ENCODE measurements at places on chromosomes 2 and 18.
A peak's percentile ranks its signal among the peaks of the same experiment; 100 is the strongest.

DNA sequence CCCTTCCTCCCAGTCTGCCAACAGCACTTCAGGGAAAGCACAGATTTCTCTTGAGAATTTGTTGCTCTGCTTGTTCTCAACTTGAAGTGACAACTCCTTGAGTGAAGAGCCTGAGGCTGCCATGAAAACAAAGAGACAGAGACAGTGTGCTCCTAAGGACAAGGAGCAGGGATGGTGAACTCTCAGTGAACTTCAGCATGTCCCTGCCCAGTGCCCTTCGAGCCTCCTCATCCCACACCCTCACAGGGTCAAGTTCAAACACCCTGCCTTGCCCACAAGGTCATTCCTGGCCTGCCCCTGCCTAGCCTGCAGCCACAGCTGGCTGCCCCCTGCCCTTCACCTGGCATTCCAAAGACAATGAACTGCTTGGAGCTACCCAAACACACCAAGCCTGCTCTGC lies 343.5 kb upstream of the KLHL29 start:
- H3K27ac ChIP-seq, result no peak overlapping the region
- H3K4me3 ChIP-seq, result no peak overlapping the region
- no peaks in the 10 kb centered on the region for H3K27me3 ChIP-seq
- no peaks in the 10 kb centered on the region for H3K4me1 ChIP-seq
- H3K36me3 ChIP-seq, result no peaks in the 10 kb centered on the region
- no peak for DNase-seq

DNA sequence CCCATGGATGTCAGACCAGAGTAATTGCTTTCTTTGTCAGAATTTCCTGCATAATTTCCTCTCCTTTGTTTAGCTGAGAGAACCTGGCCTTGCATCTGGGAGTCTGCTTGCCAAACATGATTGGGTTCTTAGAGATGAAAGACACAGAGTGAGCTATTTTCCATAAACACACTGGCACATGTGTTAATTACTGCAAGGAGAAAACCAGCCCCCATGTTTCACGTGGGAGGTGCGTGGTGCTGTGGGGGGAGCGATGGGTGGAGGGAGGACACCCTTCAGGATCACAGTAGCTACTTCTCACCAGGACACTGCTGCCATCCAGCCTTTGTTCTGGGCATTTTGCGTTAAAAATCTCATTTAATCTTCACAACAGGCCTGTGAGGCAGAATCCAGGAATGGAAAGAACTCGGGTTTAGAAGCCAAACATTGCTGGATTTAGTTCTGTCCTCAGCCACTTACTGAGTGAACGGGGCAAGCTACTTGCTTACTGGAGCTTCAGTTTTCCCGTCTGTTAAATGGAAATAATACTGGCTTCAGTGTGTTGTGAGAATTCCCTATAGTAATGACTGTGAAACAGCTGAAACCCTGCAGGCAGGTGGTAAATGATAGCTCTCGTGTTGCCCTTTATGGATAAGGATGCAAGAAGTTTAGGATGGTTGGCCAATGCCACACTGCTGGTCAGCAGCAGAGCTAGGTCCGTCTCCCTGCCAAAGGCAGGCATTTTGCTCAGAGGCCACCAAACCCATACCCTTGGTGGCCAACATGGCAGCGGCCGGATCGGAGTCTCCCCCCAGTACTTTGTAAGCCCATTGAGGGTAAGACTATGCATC lies 100.1 kb upstream of the ASAP2 start:
- no peaks in the 10 kb centered on the region for H3K36me3 ChIP-seq
- no peak for DNase-seq
- no peak overlapping the region for H3K4me3 ChIP-seq
- H3K27me3 ChIP-seq, result no peaks in the 10 kb centered on the region

DNA sequence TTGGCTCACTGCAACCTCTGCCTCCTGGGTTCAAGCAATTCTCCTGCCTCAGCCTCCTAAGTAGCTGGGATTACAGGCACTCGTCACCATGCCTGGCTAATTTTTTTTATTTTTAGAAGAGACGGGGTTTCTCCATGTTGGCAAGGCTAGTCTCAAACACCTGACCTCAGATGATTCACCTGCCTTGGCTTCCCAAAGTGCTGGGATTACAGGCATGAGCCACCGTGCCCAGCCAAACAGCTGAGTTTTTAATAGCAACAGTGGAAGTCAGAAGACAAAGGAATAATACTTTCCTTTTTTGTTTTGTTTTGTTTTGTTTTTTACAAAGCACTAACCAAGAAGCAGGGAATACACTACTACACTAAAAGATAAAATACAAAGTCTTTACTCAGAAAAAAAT lies 16.9 kb downstream of the GPR75 start:
- no peaks in the 10 kb centered on the region for H3K4me1 ChIP-seq
- H3K27ac ChIP-seq, result no peak overlapping the region

- H3K27me3 ChIP-seq, result no peaks in the 10 kb centered on the region
- peaks cover 2% of the 10 kb centered on the region for H3K4me1 ChIP-seq
- no peak overlapping the region for H3K4me3 ChIP-seq
- no peak overlapping the region for H3K27ac ChIP-seq
- no peaks in the 10 kb centered on the region for H3K36me3 ChIP-seq
- DNase-seq, result no peak
Measured at GRCh38 chr2:220998156-220998555, 573.9 kb downstream of the EPHA4 start.

GRCh38 chr2:42055573-42056514 lies 8.0 kb downstream of the PKDCC start:
- no peaks in the 10 kb centered on the region for H3K27me3 ChIP-seq
- H3K27ac ChIP-seq, result no peak overlapping the region
- DNase-seq, result no peak
- H3K4me1 ChIP-seq, result peaks cover 27% of the 10 kb centered on the region

GRCh38 chr2:84906900-84907714 lies 1.7 kb downstream of the TMSB10 start:
- peak; percentile 84 for DNase-seq
- H3K4me1 ChIP-seq, result peaks cover 10% of the 10 kb centered on the region

- no peaks in the 10 kb centered on the region for H3K27me3 ChIP-seq
- no peak for DNase-seq
- no peak overlapping the region for H3K4me3 ChIP-seq
- no peak overlapping the region for H3K27ac ChIP-seq
Measured at GRCh38 chr2:202373490-202373889, 2.6 kb upstream of the BMPR2 start.

GRCh38 chr18:79607361-79607952 lies 72.1 kb upstream of the CTDP1 start:
- H3K27me3 ChIP-seq, result no peaks in the 10 kb centered on the region
- no peak overlapping the region for H3K4me3 ChIP-seq
- no peak for DNase-seq
- H3K4me1 ChIP-seq, result no peaks in the 10 kb centered on the region

DNA sequence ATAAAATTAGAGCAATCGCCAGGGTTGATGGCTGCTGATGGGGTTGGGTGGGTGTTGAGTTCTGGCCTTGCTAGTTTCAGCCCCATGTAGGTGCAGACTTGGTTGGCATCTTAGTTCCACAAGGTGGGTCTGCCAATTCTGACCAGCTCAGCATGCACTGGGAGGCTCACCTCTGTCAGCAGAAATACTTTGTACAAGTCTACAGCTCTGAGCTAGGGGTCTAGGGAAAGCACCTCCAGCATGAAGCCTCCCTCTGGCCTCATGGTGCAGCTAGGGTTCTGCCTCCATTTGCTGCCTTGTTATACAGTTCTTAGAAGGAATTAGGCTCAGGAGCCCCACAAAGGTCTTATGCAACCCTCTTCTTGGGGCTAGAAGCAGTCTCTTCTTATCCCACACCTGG lies 278.9 kb upstream of the HDAC4 start:
- H3K4me3 ChIP-seq, result no peak overlapping the region
- no peaks in the 10 kb centered on the region for H3K27me3 ChIP-seq
- H3K27ac ChIP-seq, result no peak overlapping the region
- H3K4me1 ChIP-seq, result no peaks in the 10 kb centered on the region
- H3K36me3 ChIP-seq, result no peaks in the 10 kb centered on the region

GRCh38 chr18:25341831-25342230 lies 10.1 kb downstream of the ZNF521 start:
- H3K4me1 ChIP-seq, result no peaks in the 10 kb centered on the region
- H3K27me3 ChIP-seq, result peaks cover 7% of the 10 kb centered on the region
- no peak for DNase-seq
- H3K27ac ChIP-seq, result no peak overlapping the region
- H3K36me3 ChIP-seq, result no peaks in the 10 kb centered on the region

GRCh38 chr2:112884869-112885505 lies 26.0 kb upstream of the IL37 start:
- H3K36me3 ChIP-seq, result no peaks in the 10 kb centered on the region
- no peaks in the 10 kb centered on the region for H3K4me1 ChIP-seq
- H3K4me3 ChIP-seq, result no peak overlapping the region
- H3K27ac ChIP-seq, result no peak overlapping the region
- H3K27me3 ChIP-seq, result no peaks in the 10 kb centered on the region

DNA sequence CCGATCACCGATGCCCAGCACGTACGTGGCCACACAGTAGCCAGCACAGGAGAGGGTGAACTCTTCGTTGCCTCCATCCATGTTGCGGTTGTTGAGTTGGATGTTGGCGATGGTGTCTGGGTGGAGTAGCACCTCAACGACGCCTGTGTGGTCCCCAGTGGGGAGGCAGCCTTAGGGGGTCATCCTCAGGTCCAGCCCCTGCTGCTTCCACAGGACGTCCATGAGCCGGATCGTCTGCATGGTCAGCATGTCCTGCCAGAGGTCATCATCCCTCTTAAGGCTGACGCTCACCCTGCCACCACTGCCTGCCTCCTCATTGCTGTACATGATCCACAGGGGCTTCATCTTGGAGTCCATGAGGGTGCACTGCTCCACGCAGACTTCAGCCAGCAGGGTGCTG lies 369.3 kb downstream of the CMPK2 start:
- no peak for DNase-seq
- H3K4me1 ChIP-seq, result no peaks in the 10 kb centered on the region
- no peak overlapping the region for H3K27ac ChIP-seq
- no peaks in the 10 kb centered on the region for H3K27me3 ChIP-seq
- H3K4me3 ChIP-seq, result no peak overlapping the region
- no peaks in the 10 kb centered on the region for H3K36me3 ChIP-seq

- DNase-seq, result peak; percentile 53
- no peak overlapping the region for H3K4me3 ChIP-seq
- H3K27me3 ChIP-seq, result no peaks in the 10 kb centered on the region
- H3K36me3 ChIP-seq, result no peaks in the 10 kb centered on the region
- H3K27ac ChIP-seq, result no peak overlapping the region
Measured at GRCh38 chr2:127064642-127065250, 42.2 kb downstream of the BIN1 start.

GRCh38 chr2:178084273-178084672 lies 11.7 kb upstream of the PDE11A start:
- no peaks in the 10 kb centered on the region for H3K36me3 ChIP-seq
- no peak for DNase-seq
- no peak overlapping the region for H3K4me3 ChIP-seq
- H3K27ac ChIP-seq, result no peak overlapping the region
- peaks cover 12% of the 10 kb centered on the region for H3K4me1 ChIP-seq

- H3K27me3 ChIP-seq, result no peaks in the 10 kb centered on the region
- no peak overlapping the region for H3K4me3 ChIP-seq
- no peak for DNase-seq
Measured at GRCh38 chr2:127577503-127577902, 42.0 kb downstream of the MYO7B start.

Measured in GM23338 (cell line).